ENCODE measurements at places on chromosomes 7 and 10.

GRCh38 chr7:14690075-14690474 lies 212.5 kb downstream of the DGKB start:
- H3K27me3 ChIP-seq: peaks cover 5% of the 10 kb centered on the region
- H3K36me3 ChIP-seq: no peaks in the 10 kb centered on the region
- no peak overlapping the region for H3K4me3 ChIP-seq
- no peak for DNase-seq
- no peak overlapping the region for H3K27ac ChIP-seq

DNA sequence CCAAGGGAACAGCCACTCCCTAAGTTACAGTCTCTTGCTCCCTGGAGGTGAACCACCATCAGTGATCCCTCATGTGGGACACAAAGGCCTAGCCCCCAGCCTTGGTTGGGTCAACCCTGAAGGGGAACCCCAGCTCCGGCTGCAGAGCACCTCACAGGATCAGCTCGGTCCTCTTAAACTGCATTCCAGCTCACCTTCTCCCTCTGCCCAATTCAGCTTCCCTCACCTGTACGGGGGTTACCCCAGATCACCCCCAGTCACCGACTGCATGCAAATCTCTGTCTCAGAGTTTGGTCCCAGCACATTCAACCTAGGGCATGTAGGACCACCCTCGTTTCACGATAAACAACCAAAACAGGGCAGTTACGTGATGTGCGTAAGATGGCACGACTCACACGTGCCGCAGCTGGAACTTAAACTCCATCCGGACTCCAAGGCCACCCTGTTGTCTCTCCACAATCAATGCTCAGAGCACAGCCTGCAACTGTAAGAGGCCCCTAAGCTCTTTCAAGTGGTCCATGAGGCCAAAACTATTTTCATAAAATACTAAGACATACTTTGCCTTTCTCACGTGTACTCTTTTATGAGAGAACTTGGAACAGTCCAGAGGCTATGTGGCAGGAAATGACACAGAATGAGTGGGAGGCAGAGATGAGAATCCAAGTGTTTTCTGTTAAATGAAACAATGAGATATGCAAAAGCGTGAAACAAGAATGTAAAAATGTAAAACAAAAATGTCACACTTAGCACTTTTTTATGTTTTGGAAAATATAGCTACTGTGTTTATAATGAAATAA lies 285.2 kb downstream of the PTPRN2 start:
- H3K4me1 ChIP-seq: no peaks in the 10 kb centered on the region
- H3K4me3 ChIP-seq: no peak overlapping the region
- no peaks in the 10 kb centered on the region for H3K36me3 ChIP-seq
- no peak overlapping the region for H3K27ac ChIP-seq
- no peaks in the 10 kb centered on the region for H3K27me3 ChIP-seq

- peak overlapping the region; percentile 79 for H3K4me3 ChIP-seq
- H3K36me3 ChIP-seq: no peaks in the 10 kb centered on the region
- no peak overlapping the region for H3K27ac ChIP-seq
- DNase-seq: peak; percentile 50
These were observed 94.5 kb downstream of the SEC61G start for GRCh38 chr7:54664235-54665228.

DNA sequence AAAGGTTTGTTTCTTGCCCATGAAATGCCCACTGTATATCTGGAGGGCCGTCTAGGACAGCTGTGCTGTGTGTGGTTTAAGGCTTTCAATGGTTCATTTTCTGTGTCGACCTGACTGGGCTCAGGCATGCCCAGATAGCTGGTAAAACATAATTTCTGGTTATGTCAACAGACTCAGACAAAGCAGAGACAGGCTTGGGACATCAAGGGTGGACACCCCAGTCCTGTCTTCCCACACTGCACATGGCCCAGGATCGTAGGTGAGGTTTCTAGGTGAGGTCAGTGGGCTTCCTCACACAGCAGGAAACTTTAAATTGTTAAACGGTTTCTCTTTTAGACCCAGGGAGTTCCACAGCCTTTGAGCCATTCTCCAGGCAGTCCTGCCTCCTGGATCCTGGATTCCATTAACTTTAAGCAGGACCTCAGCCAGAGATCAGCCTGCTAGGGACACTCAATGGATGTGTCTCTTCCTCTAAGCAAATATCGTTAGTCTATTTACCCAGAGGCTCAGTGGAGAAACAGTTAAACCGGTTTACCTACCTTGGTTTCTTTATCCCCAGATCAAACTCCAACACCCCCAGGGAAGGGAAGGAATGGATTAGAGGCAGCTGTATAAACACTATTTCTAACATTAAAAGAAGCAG lies 66.4 kb downstream of the ST8SIA6 start:
- peak overlapping the region; percentile 89 for H3K27ac ChIP-seq
- peak overlapping the region; percentile 1 for H3K4me3 ChIP-seq

- no peaks in the 10 kb centered on the region for H3K4me1 ChIP-seq
- no peaks in the 10 kb centered on the region for H3K27me3 ChIP-seq
- H3K36me3 ChIP-seq: peaks cover 71% of the 10 kb centered on the region
- H3K27ac ChIP-seq: no peak overlapping the region
These were observed 36.4 kb downstream of the COPG2 start for GRCh38 chr7:130632111-130632510.

DNA sequence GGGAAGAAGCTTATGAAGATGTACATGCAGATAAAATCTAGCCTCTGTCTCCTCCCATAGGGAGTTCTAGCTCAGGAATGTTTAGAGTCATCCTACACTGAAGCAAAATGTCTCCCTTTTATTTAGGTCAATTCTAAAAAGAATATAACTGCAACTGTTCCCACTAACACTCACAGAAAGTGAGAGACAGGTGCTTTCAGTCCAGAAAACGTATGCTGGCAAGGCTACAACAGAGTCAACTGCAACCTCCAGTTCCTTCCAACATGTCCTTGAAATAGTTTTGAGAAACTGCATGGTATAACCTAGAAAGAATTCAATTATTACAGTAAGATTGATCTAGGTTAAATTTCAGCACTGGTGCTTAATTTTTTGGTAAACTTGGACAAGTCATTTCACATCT lies 46.8 kb upstream of the KCND2 start:
- no peaks in the 10 kb centered on the region for H3K27me3 ChIP-seq
- peaks cover 10% of the 10 kb centered on the region for H3K4me1 ChIP-seq
- H3K36me3 ChIP-seq: no peaks in the 10 kb centered on the region
- H3K27ac ChIP-seq: no peak overlapping the region

DNA sequence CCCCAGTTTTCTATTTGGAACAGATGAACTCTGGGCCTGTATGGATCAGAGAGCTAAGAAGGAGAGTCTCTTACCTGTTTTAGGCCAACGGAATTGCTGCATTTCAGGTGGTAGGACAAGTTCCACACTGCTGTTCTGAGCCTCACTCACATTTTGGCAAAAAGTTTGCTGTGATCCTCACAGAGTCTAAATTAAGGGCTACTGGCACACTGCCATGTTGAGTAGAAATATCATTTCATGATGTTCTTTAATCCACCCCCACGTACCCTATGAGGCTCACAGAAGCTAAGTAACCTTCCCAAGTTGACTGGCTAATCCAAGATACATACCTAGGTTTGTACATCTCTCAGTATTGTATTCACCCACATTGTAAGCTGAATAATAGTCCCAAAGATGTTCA lies 447.2 kb downstream of the INHBA start:
- no peak for DNase-seq
- H3K27me3 ChIP-seq: no peaks in the 10 kb centered on the region
- no peaks in the 10 kb centered on the region for H3K36me3 ChIP-seq
- H3K27ac ChIP-seq: no peak overlapping the region

GRCh38 chr7:64636386-64636785 lies 29.5 kb upstream of the ZNF107 start:
- no peak overlapping the region for H3K27ac ChIP-seq
- H3K27me3 ChIP-seq: no peaks in the 10 kb centered on the region
- H3K4me3 ChIP-seq: no peak overlapping the region
- no peaks in the 10 kb centered on the region for H3K36me3 ChIP-seq
- H3K4me1 ChIP-seq: no peaks in the 10 kb centered on the region

GRCh38 chr10:13994932-13995331 lies 335.8 kb downstream of the FRMD4A start:
- H3K27me3 ChIP-seq: peaks cover 4% of the 10 kb centered on the region
- peaks cover 21% of the 10 kb centered on the region for H3K4me1 ChIP-seq
- H3K36me3 ChIP-seq: peaks cover 6% of the 10 kb centered on the region
- DNase-seq: no peak
- no peak overlapping the region for H3K27ac ChIP-seq
- H3K4me3 ChIP-seq: no peak overlapping the region

DNA sequence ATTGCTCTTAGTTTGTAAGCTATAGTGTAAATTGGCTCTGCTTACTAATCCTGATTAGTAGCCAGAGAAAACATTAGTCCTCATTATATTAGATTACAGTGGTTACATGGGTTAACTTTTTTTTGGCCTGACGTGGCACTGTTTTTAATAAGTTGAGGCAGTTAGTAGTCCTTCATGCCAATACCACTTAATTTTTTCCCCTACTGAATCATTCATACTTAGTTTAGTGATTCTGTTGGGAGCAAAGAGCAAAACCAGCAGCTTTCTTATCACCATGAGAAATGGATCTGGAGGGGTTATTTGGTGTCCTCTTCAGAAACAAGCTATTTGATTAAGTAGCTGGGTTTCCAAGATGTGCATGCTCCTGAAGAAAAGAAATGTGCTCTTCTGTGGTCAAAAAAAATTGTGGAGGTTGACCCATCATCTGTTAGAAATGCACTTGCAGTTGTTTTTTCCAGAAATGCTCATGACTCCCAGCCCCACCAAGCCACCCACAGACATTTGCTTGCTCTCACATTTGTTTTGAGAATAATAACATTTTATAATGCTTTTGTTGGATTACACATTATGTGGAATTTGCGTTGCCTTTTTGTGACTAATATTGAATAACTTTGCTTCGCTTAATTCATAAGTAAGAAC lies 258.5 kb downstream of the HDAC9 start:
- no peaks in the 10 kb centered on the region for H3K27me3 ChIP-seq
- no peaks in the 10 kb centered on the region for H3K36me3 ChIP-seq
- peaks cover 45% of the 10 kb centered on the region for H3K4me1 ChIP-seq

GRCh38 chr10:32271617-32272016 lies 75.3 kb downstream of the EPC1 start:
- no peak overlapping the region for H3K27ac ChIP-seq
- peaks cover 3% of the 10 kb centered on the region for H3K4me1 ChIP-seq
- peaks cover 44% of the 10 kb centered on the region for H3K36me3 ChIP-seq
- no peak for DNase-seq
- no peak overlapping the region for H3K4me3 ChIP-seq

- H3K4me1 ChIP-seq: peaks cover 18% of the 10 kb centered on the region
- H3K27ac ChIP-seq: no peak overlapping the region
- H3K4me3 ChIP-seq: no peak overlapping the region
- no peaks in the 10 kb centered on the region for H3K27me3 ChIP-seq
- no peak for DNase-seq
- H3K36me3 ChIP-seq: no peaks in the 10 kb centered on the region
These were observed 142.1 kb upstream of the EEPD1 start for GRCh38 chr7:36010656-36011587.

- peak overlapping the region; percentile 99 for H3K27ac ChIP-seq
- no peaks in the 10 kb centered on the region for H3K27me3 ChIP-seq
- peaks cover 8% of the 10 kb centered on the region for H3K36me3 ChIP-seq
- H3K4me3 ChIP-seq: peak overlapping the region; percentile 99
- peaks cover 35% of the 10 kb centered on the region for H3K4me1 ChIP-seq
These were observed 1.0 kb downstream of the CCDC186 start for GRCh38 chr10:114172776-114173602.
